Skeletal muscle cell (primary cell): ENCODE measurements at places on chromosomes 6 and 20.

DNA sequence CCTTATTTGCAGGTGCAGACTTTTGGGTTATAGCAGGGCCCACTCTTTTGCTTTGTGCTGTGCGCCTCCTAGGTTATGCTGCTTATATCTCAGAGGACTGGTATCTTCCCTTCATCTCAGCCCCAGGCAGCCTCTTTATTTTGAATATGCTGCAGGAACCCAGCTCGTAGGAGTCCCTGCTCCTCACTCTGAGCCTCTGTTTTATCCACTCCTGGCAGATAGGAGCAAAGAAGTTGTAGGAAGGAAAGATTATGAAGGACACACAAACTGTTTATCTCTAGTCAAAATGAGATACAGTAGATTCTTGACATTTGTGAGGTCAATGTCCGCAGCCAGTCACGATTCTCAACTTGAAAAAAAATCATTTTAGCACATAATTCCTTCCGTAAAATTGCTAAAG, 15.6 kb downstream of the L3MBTL3 start:
- no peak for DNase-seq

DNA sequence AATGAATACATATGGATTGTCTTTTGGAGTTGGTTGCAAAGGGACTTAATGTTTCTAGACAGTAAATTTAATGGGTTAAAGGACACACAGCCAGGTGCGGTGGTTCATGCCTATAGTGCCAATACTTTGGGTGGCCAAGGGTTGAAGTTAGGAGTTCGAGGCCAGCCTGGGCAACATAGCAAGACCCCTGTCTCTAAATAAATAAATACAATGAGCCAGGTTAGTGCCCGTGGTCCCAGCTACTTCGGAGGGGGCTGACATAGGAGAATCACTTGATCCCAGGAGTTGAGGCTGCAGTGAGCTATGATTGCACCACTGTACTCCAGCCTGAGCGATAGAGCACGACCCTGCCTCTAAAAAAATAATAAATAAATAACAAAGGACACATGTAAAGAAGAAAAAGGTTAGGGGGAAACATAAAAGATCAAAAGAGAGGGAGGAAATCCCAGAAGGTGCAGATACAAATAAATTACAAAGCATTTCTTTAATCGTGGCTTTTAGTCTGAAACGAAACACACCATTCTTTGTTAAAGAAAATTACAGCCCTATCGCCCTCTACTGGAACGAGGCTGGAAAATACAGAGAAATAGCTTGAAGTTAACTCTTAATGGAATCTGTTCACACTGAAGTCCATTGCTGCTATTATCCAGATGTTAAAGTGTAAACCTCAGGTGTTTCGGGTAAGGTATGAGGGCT, 42.6 kb upstream of the SCML4 start:
- DNase-seq, result no peak

GRCh38 chr6:121223212-121223611, 111.1 kb downstream of the TBC1D32 start:
- no peak for DNase-seq

GRCh38 chr20:49913399-49914047, 1.8 kb downstream of the SPATA2 start:
- no peak for DNase-seq

GRCh38 chr6:101294051-101294638, 99.4 kb upstream of the GRIK2 start:
- DNase-seq, result no peak

GRCh38 chr20:1362484-1362883, 30.4 kb downstream of the FKBP1A start:
- DNase-seq, result no peak

DNA sequence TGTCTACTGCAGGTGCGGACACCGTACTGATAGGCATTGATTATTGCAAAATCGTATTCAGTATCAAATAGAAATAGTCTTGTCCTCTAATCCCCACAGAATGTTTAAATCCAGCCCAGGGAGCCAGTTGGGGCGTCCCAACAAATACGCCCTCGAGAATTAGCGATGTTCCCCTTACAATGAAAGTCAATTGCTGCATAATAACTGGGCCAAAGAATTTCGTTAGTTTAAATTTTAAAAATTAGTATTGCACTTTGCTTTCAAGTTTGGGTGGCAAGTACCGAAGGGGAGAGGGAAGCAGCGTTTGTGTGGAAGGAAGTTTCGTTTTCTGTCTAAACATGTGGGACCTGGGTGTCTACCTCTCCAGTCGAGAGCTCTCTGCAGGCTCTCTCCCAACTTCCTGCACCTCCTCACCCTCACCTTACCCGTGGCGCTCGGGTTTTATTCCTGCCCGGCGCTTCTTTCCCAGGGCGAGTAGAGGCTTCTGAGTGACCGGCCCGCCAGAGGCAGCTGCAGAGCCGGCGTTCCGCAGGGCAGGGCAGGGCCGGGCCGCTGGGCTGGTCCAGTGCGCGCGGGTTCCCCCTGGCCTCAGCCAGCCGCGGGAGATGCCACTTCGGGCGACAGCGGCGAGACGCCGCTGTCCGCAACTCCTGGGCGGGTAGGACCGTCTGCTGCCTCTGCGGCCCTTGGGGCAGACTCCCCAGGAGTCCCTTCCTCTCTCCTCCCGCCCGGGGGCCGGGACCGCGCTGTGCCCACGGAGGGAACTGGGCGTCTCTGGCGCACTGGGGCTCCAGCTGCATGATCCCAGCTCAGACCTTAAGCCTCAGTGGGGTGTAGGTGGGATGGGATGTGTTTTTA, 862 bp upstream of the TFAP2C start:
- DNase-seq, result no peak

DNA sequence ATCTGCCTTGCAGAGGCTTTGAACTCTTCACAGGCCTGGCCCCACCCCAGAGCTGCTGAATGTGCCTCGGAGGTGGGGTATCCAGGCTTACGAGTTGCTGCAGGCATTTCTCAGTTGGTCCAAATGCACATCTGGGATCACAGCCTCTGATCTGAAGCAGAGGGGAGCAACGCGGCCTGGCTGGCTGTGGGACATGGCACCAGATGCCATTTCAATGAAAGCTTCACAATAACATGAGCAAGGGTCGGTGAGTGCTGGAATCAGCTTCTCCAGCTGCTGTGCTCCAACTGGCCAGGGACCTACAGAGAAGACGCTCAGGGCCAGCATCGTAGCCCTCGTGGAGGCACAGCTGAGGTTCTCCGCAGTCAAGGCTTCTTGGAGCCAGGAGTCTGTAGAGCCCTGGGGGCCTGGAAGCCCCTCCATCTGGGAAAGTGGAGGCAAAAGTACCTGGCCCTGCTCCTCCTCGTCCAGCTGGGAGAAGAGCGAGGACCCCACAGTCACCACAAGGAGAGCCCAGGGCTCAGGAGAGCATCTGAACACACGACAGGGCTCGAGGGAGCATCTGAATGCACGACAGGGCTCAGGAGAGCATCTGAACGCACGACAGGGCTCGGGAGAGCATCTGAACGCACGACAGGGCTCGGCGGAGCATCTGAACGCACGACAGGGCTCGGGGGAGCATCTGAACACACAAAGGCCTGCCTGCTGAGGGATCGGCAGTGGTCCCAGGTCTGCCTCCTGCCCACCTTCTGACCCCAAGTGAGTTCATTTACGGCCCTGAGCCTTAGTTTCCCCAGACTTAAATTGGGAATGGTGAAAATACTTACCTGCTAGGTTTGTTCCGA, 165.2 kb downstream of the DLL1 start:
- no peak for DNase-seq

GRCh38 chr6:122289762-122290539, 109.5 kb upstream of the HSF2 start:
- no peak for DNase-seq

DNA sequence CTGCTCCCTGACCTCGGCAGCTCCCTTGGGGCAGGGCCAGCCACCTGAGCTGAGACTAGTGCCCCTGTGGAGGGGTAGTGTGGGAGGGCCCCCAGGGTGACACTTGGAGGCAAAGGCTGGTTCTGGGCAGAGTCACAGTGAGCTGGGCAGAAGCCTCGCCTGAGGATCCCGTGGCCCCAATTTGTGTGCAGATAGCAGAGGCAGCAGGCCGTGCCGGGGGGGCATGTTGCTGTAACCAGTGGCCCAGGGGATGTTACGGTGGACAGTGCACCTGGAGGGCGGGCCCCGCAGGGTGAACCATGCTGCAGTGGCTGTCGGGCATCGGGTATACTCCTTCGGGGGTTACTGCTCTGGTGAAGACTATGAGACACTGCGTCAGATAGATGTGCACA, 2.9 kb downstream of the KLHDC3 start:
- DNase-seq, result no peak

GRCh38 chr20:58901488-58902402, 49.2 kb downstream of the GNAS start:
- no peak for DNase-seq

DNA sequence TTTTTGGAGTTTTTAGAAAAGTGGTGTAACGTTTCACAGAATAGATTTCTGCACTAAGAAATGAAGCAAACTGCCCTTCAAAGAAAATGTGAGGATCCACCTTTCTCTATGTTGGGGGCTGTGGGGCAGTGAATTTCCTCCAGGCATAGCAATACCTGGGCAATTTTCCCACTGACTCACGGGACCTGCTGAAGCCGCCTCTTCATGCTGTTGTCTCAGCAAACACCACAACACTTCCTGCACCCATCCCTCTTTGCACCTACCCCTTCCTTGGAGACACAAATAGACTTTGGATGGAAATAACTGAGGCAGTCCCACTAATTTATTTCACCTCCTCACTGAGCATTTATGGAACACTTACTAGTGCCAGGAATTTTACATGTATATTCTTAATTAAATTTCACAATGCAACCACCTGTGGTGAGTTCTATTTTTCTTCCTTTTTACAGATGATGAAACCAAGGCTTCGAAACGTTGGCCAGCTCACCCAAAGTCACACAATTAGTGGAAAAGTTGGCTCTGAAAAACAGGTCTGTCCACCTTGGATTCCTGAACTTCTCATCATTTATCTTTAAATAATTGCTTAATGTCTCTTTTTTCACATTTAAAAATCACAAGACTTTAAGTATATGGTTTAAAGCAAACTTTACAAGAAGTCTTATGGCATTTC, 17.2 kb upstream of the ADGRF1 start:
- DNase-seq, result no peak

DNA sequence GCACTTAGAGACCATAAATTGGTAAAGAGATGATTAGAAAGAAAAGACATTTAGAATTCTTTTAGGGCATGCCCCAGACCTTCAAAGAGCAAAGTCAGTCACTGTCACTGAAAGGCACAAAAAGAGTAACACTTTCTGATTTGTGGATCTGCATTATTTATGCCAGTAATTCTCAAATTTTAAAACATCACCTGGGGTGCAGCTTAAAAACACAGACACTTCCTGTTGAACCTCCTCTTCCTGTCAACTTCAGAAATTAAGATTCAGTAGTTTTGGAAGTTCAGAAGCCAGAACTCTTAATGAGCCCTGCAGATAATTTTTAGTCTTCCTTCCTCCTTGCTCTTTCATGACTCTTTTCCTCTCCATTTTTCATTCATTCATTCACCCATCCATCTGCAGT, 137.5 kb downstream of the NRN1 start:
- DNase-seq, result no peak

DNA sequence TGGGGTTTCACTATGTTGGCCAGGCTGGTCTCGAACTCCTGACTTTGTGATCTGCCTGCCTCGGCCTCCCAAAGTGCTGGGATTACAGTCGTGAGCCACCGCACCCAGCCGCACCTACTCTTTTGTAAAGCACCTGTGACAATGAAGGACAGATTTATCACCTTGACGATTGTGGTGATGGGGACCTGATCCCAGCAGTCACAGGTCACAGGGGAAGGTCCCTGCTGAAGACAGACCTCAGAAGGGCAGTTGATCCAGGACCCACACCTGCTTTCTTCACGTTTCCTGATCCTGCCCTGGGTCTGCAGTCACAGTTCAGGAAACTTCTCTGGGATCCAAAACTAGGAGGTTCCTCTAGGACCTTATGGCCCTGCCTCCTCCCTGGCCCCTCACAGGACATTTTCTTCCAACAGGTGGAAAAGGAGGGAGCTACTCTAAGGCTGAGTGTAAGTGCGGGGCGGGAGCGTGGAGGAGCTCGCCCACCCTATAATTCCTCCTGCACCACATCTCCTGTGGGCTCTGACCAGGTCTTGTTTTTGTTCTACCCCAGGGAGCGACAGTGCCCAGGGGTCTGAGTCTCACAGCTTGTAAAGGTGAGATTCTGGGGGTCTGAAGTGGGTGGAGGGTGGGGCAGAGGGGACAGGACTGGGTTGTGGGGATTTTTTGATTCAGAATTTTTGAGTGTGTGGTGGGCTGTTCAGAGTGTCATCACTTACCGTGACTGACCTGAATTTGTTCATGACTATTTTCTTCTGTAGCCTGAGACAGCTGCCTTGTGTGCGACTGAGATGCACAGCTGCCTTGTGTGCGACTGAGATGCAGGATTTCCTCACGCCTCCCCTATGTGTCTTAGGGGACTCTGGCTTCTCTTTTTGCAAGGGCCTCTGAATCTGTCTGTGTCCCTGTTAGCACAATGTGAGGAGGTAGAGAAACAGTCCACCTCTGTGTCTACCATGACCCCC, 3.0 kb downstream of the HLA-E start:
- DNase-seq, result no peak

DNA sequence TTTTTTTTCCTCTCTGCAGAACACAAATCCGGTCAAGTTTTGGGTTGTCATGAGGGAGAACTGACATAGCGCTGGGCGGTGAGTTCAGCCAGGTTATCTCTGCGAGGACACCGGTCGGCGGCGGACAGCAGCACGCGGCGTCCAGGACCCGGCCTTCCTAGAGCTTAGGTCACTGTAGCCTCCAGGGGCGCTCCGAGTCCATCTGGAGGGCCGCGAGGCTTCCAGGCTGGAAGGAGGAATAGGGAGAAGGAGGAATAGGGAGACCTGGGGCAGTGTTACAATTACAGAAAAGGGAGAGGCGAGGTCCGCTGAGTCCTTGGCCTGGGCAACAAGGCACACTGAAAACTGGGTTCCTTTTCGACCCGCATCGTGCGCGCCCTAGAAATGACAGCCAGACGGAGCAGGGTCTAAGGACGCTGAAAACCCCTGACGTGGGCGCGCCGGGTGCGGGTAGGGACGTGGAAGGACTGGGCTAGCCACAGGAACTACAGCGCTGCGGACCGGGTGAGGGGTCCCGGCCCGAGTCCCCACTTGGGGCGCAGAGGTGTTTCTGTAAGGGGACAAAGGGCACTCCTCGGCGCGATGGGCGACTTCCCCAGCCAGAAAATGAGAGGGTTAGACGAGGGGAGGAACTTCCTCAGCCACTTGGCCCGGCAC, 536 bp upstream of the FNDC1 start:
- no peak for DNase-seq

DNA sequence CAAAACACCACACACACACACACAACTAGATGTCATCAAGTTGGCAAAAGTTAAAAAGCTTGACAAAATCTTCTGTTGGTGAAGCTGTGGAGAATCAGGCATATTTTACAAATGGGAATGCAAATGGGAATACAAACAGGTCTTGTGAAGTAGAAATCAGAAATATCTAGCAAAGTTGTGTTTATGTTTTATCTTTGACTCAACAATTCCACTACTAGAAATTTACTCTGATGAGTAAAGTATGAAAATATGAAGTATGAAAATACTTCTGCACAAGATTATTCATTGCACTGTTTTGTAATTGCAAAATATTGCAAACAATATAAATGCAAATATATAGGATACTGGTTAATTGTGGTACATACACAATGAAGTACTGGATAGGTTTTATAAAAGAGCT, 1166.0 kb upstream of the GJE1 start:
- no peak for DNase-seq
